Forelimb muscle (tissue), 1 donor: ENCODE measurements at places on chromosomes 16 and 17.

- no peak for DNase-seq
Observed at GRCh38 chr17:50221266-50221863, 19.9 kb upstream of the COL1A1 start.

GRCh38 chr16:72749091-72749490 lies 298.8 kb downstream of the ZFHX3 start:
- DNase-seq: no peak

DNA sequence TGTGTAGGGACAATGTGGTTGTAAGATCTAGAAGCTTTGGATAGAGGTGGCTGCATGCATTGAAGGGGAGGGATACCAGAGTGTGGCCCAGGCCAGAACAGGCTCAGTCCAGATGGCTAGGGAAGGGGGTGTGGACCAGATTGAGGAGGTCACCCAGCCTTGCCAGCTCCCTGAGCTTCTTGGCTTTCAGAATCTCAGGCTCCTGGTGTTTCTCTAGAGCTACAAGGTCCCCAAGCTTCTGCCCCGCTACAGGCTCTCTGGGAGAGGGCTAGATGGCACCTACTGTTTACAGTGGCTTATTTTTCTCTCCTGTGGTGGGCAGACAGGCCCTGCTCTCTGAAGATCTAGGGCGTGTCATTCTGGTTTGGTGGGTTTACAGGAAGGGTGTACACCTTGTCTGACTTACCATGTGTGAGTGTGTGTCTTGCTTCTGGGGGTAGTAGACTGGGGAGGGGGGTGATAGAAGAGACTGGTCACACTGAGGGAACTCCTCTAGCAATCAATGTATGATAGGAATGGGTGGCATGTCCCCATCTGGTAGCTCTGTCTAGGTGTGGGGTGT lies 1.1 kb downstream of the RARA start:
- DNase-seq: no peak

- no peak for DNase-seq
Observed at GRCh38 chr16:88056212-88056611, 105.0 kb downstream of the BANP start.

DNA sequence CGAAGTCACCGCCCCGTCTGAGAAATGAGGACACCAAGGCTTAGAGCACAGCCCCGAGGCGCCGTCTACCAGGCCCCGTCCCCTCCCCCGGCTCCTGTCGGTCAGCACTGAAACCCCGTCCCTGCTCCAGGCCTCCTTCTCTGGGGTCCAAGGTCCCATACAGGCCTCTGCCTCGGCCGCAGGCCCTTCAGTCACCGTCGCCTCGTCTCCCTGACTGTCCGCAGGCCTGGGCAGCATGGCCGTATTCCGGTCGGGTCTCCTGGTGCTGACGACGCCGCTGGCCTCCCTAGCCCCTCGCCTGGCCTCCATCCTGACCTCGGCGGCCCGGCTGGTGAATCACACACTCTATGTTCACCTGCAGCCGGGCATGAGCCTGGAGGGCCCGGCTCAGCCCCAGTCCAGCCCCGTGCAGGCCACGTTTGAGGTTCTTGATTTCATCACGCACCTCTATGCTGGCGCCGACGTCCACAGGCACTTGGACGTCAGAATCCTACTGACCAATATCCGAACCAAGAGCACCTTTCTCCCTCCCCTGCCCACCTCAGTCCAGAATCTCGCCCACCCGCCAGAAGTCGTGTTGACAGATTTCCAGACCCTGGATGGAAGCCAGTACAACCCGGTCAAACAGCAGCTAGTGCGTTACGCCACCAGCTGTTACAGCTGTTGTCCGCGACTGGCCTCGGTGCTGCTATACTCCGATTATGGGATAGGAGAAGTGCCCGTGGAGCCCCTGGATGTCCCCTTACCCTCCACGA lies 617 bp downstream of the COASY start:
- DNase-seq: no peak

DNA sequence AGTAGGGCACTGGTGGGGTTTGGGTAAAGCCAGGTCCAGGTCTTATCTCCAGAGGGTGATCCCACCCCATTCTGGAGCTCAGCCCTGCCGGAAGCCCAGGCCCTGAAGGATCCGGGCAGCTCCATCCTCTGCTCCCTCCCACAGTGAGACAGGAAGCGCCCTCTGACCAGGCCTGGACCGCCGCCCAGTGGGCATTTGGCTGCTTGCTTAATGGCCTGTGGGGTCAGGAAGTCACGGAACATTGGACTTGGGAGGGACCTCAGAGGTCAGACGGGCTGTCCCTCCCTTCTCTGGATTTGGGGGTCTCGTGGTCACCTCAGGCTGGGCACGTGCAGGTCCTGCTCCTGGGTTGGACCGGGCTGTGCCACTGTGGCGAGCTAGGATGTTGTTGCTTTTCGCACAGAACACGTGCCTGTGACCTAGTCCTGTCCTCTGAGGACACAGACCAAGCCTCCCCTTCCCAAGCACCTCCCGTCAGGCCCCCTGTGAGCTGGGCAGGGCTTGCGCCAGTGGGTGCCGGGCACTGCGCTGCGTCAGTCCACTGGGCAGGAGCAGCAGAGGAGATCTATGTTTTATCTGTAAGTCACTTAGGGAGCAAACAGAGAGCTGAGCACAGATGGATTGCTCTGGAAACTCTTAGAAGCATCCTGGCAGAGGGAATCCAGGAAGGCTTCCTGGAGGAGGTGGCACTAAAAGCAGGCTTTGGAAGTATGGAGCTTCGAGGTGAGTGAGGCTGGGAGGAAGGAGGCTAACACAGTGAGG lies 49.4 kb upstream of the GSE1 start:
- DNase-seq: no peak

- no peak for DNase-seq
Observed at GRCh38 chr16:69351309-69352027, at the start of gene TMED6. TSS of gene TMED6 (minus strand) at chr16:69351786. CDS start at chr16:69351753, 33 bp downstream.

DNA sequence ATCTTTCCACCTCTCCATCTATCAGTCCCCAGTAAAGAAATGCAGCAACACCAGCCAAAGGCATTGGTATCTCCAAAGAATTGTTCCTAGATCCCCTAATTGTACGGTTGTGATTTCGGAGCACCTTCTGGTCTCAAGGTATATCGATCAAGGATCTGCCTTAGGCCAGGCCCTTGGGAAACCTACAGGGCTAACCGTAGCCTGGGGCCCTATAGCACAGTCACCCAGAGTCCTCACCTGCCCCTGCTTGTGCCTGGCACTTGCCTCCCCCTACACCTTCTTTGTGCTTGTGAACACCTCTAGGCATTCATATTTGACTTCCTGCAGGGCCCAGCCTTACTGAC lies 16.8 kb upstream of the AURKB start:
- no peak for DNase-seq

- no peak for DNase-seq
Observed at GRCh38 chr17:27284811-27285415, 9.0 kb upstream of the WSB1 start.

DNA sequence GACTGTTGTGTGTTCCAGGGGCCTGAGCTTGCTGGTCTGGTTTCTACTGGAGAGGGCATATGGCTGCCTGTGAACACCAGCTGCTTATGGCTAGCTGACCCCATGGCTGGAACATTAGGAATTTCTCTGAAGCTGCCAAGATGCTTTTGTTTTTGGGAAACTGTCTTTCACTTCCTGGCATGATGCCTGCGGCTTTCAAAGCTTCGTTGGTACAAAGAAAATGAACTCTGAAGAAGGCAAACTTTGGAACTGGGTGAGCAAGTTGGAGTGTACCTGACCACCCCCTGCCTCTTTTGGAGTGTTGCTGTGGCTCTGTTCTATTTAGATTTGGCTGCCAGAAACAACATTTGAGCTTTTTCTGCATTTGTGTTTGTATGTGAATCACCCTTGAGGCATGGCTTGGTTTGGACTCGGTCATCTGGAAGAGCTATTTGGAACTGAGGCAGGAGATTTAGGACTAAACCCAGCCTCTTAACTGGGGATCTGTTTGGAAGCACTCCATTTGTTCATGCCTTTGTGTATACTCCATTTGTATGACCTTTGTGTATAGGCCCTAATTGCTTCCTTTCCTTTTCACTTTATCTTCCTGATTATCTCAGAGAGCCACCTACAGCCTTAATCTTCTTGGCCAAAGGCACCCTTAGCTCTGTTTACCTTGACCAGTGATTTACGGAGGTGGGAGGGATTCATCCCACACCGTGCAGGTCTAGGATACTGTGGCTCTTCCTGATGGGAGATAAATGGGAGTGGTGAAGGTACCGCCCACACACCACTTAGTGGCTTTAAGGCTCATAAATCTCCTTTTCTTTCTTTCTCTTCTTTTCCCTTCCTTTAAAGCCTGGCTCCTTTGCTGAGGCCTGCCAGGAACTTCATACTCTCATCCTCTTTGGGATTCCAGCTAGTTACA lies 7.3 kb upstream of the CPHXL start:
- DNase-seq: no peak

DNA sequence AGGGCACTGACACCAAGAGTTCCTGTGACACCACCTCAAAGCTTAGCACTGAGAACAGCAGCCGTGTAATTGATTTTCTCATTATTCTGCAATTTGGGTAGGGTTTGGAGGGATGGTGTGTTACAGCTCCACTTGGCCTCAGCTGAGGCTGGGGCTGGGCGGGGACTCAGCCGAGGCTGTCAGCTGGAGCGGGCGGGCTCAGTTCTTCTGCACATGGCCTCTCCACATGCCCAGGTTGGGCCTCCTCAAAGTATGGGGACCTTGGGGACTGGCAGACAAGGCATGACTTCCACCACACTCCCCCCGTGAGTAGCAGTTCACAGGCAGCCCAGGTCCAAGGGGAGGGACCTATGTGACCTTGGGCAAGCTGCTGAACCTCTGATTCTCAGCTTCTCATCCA lies 171.5 kb downstream of the IRF8 start:
- no peak for DNase-seq

GRCh38 chr16:4924593-4925292 lies 12.2 kb downstream of the PPL start:
- DNase-seq: no peak

DNA sequence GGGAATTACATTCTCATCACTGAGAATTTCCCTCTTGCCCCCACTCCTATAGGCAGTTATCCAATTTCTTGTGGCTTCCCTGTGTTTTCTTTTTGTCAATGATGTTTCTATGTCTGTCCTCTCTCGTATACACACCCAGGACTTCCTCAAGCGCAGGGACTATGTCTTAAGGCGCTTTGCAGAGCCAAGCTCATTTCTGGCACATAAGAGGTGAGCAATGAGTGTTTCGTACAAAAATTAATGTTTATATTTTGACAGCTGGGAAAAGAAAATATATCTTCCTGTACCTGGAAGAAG lies 947 bp downstream of the DDX42 start:
- DNase-seq: no peak
